Activated gamma-delta T cell (primary cell): ENCODE measurements at places on chromosomes 6 and 20.

DNA sequence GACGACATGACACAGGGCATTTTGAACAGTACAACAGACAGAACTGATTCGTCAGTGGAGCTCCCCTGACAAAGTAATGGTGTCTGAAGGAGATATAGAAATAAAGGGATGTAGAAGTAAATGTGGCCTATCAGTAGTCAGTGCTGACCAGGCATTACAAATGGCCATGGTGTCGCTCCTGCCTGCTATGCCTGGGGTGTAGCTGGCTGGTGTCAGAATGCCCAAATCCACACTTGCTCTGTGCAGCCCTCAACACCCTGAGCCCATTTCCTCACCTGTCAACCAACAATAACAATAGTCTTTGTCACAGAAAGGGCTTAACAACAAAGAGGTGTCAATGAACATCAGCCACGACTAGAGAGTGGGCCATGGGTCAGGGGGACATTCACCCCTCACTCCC is 53.2 kb downstream of the MAP3K5 start:
- no peak for DNase-seq

GRCh38 chr6:138387577-138388368 is 10.1 kb downstream of the SMIM28 start:
- DNase-seq: no peak

DNA sequence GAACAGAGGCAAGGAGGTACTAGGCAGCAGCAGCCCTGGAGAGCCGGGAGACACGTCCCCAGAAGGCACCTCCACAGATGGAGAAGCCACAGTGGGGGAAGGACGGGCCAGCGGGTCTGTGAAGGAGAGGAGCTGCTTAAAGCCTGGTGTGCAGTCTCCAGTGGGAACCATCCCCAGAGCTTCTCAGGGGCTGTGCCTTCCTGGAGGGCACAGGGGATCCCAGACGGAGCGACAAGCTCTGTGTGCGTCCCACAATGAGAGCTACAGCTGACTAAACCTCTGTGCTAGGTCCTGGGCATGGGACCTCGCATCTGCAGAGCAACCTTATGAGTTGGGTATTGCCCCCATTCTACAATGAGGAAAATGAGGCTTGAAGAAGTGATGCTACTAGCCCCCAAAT is 50.7 kb downstream of the EZR start:
- DNase-seq: no peak

- DNase-seq: no peak
Observed at GRCh38 chr6:146697921-146698320, 99.1 kb downstream of the ADGB start.

DNA sequence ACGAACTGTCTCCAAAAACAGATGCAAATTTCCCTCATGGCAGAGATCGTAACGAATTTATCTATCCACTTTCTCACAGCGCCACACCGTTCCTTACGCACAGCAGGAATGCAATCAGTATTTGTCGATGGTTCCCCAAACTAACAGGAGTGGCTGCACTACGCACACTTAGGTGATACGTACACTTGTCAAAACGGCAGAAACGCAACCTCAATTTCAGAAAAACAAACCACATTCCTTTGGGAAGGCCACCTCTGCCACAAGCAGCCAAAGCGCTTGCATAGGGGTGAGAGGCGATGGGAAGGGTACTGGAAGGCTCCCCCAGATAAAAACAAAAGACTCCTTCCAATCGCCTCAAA is 638 bp downstream of the MDN1 start:
- DNase-seq: no peak

- no peak for DNase-seq
Observed at GRCh38 chr6:107841275-107841670, 17.2 kb upstream of the SCML4 start.

- DNase-seq: no peak
Observed at GRCh38 chr20:39778847-39779604, 816.9 kb downstream of the DHX35 start.

- DNase-seq: no peak
Observed at GRCh38 chr6:154878871-154879491, 116.1 kb upstream of the TIAM2 start.

GRCh38 chr6:8535519-8535918 is 100.2 kb upstream of the SLC35B3 start:
- DNase-seq: no peak

- no peak for DNase-seq
Observed at GRCh38 chr6:27897580-27898206, 14.5 kb downstream of the OR2B2 start.

GRCh38 chr20:55375920-55376319 is 629.4 kb downstream of the CBLN4 start:
- DNase-seq: no peak

DNA sequence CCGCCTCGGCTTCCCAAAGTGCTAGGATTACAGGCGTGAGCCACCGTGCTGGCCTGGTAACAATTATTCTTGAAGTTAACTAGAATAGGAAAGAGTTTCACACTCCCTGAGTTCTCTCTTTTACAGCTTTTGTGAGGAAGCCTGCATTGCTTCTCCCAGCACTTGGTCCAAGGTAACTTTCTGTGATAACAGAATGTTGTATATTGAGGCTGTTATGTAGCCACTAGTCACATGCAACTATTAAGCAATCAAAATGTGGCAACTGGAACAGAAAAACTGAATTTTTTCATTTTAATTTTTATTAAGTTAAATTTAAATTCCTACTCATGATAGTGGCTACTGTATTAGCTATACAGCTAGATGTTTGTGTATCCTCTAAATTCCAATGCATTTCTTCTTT is 2.5 kb downstream of the TRIM38 start:
- no peak for DNase-seq

DNA sequence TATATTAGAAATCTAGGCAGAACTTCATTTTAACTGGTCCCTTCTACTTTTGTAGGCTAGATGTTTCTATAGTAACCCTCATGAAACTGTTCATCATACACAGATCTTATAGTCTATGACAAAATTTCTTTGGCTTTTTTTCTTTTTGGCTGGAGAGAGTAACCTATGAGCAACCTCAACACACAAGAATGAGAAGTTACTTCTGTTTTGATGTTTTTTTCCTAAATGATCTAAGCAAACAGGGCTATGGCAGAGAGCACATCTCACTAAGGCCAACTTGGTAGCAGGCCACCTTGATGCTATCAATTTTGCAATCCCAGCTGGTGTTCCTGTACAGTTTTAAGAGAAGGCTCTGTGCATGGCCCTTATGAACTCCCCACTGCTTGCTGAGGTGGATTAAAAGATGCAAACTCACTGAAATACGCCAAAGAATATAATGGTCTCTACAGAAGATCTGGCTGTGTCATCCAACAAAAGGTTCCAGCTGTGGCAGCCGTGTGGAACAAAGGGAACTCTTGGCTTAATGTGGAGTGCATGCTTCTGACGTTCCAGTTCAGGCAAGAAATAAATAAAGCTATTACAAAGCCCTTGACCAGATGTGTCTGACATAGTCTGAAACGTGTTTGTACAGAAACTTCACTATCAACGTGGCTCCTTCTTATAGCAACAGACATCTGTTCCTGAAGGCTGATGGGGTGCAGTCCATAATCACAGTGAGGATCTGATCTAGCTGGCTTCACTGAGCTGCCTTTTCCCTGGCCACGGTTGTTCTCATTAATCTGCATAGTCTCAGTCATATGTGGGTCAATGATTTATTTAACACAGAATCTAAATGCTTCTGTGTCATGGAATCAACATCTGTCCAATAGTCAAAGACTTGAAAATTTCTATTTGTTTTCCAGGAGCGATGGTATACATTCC is 481.1 kb downstream of the BMP2 start:
- DNase-seq: no peak

DNA sequence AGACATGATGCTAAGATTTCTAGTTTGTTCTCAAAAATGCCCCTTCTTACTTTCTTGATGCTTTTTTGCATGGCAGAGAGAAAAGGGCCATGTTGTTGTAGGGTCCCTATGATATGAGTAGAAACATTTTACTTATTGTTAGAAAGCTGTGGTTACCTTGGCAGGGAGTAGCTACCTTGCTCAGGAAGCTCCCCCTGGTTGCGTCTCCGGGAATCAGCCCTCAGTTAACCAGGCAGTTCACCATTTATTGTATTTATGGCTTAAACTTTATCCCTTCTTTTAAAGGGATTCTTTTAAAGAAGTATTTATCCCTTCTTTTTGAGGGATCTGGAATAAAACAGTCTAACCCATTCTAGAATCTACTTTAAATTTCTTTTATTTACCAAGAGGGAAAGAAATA is 113.9 kb upstream of the PROKR2 start:
- no peak for DNase-seq

DNA sequence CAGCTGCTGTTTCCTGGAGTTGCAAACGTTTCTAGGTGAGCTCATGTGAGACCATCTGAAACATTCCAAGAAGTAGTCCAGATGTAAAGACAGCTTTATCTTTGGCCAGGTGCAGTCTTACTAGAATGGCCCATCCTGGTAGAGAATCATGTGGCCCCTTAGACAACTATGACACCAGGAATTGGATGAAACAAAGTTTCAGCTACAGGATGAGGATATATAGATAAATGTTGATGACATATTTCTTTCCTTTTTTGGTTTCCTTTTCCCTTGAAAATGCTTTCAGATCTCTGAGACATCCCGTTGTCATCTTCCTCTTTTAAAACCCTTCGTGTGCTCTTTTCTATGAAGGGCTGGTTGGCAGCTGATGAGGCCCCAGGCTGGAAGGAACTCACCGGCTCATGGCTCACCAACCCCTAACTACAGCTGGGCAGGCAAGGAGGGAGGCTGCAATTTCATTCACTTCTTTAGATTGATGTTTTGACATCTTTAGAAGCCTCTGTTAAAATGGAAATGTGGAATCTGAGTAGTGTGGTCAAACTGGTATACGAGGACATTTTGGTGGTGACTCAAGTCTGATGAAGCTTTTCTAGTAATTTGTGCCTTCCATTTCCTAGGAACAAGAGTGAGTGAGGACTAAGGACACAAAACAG is 167.9 kb upstream of the TNFAIP3 start:
- DNase-seq: no peak

DNA sequence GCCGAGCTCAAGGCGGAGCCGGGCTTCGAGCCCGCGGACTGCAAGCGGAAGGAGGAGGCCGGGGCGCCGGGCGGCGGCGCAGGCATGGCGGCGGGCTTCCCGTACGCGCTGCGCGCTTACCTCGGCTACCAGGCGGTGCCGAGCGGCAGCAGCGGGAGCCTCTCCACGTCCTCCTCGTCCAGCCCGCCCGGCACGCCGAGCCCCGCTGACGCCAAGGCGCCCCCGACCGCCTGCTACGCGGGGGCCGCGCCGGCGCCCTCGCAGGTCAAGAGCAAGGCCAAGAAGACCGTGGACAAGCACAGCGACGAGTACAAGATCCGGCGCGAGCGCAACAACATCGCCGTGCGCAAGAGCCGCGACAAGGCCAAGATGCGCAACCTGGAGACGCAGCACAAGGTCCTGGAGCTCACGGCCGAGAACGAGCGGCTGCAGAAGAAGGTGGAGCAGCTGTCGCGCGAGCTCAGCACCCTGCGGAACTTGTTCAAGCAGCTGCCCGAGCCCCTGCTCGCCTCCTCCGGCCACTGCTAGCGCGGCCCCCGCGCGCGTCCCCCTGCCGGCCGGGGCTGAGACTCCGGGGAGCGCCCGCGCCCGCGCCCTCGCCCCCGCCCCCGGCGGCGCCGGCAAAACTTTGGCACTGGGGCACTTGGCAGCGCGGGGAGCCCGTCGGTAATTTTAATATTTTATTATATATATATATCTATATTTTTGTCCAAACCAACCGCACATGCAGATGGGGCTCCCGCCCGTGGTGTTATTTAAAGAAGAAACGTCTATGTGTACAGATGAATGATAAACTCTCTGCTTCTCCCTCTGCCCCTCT is 1.1 kb downstream of the CEBPB start:
- DNase-seq: peak; percentile 49

DNA sequence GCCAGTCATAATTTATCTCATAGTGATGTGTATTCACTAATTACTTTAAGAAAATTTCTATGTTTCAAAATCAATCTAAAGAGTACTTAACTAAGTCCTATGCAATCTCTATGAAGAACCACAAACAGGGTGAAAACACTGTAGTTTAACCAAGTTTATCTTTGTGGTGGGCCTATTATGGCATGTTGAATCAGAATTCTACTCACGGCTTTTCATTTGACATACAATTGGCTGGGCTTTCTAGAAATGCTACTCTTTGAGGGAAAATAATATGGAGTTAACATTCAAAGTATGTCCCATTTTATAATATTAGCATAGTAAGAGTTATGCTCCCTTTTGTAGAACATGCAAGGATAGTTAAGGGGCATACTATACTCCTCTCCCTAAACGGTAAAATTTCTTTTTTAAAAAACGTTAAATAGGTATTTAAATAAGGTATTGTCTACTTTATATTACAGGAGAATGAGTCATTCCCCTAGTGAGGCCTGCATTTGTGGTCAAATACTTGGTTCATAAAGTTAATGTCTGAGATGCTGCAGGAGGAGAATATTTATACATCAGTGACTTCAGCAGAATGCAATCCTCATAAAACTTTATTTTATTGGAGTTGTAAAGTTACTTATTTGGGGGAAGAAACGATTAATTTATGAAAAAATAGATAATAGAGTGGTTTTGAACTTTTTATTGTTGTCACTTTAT is 1.8 kb downstream of the MOXD1 start:
- no peak for DNase-seq

DNA sequence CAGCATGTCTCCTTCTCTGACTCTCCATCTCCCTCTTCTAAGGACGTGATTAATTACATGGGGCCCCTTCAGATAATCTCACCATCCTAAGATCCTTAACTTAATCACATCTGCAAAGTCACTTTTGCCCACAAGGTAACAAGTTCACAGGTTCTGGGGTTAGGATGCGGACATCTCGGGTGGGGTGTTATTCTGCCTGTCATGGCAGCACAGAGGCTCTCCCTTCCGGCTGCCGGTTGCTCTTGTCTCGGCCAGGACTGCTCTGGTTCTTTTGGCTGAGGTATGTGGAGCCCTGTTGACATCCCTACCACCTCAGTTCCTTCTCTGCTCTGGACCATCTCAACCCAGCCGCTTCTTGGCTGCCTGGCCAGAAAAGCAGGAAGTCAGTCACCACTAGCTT is 4.2 kb upstream of the CST11 start:
- DNase-seq: no peak

DNA sequence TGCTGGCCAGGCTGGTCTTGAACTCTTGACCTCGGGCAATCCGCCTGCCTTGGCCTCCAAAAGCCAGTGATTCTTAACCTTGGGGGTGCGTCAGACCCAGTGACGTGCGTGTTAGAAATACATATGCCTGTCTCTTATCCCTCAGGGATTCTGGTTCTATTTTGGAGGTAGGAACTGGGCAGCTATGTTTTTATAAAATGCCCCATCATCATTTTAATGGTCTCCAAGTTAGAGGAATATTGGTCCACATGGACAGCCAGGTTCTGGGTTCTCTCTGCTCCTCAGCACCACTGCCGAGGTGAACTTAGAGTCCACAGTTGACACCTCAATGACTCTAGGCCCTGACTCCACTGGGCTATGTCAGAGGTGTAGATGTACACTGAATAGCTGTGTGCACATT is 352.7 kb downstream of the SMOC2 start:
- DNase-seq: no peak

- no peak for DNase-seq
Observed at GRCh38 chr6:14037402-14038277, 79.9 kb upstream of the CD83 start.

- no peak for DNase-seq
Observed at GRCh38 chr6:37137201-37138090, 32.5 kb upstream of the PIM1 start.
